ENCODE measurements at places on chromosomes 2 and 18.

DNA sequence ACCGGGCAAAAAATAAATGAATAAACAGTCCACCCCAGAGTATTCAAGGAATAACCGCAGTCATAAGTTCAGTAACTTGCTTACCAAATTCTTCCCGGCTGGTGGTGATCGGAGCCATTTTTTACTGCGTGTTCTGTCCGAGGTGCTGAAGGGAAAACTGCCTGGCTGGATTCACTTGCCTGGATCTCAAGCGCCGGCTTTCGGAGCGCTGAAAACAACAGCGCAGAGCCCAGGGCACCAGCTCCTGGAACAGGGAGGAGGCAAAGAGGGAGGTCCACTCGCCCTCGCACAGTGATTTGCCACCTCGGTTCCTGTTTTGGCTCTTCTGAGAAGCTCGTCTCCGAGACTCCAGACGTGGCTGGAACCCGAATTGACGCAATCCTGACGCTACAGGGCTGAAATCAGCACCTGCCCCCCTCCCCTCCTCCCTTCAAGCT lies at the start of gene SYT4:
Gene SYT4, minus strand, starts transcription at position 327 of the 437 bp plus-strand sequence. Its CDS starts 209 bp downstream, at position 118.
- DNase-seq, result peak; percentile 45

GRCh38 chr18:50790241-50790640 lies 29.6 kb downstream of the MRO start:
- DNase-seq, result no peak

- DNase-seq, result no peak
Measured at GRCh38 chr2:106137731-106138521, 56.2 kb downstream of the UXS1 start.

DNA sequence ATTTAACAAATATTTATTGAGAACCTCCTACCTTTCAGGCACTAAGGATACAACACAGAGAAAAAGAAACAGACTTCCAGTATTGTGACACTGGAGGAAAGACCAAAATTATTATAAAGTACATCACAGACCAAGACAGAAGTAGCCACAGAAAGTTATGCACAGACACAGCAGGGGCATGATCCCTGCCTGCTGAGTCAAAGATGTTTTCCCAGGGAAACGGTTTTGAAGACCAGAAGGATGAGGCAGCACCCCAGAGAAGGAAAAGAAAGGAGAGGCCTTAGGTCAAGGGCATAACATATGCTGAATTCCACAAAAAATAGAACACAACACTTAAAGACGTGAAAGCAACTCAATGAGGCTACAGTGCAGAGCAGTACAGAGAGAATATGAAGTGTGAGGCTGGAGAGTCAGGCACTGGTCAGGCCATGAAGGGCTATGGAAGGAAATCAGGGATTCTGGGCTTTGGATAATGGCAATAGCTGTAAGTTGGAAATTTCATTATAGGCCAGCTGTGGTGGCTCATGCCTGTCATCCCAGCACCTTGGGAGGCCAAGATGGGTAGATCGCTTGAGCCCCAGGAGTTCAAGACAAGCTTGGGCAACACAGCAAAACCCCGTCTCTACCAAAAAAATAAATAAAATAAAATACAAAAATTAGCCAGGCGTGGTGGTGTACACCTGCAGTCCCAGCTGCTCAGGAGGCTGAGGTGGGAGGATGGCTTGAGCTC lies 8.2 kb downstream of the ADAM17 start:
- DNase-seq, result no peak

GRCh38 chr2:126707941-126708340 lies 52.0 kb downstream of the GYPC start:
- no peak for DNase-seq

GRCh38 chr18:75141734-75142133 lies 67.2 kb downstream of the PTGR3 start:
- no peak for DNase-seq

DNA sequence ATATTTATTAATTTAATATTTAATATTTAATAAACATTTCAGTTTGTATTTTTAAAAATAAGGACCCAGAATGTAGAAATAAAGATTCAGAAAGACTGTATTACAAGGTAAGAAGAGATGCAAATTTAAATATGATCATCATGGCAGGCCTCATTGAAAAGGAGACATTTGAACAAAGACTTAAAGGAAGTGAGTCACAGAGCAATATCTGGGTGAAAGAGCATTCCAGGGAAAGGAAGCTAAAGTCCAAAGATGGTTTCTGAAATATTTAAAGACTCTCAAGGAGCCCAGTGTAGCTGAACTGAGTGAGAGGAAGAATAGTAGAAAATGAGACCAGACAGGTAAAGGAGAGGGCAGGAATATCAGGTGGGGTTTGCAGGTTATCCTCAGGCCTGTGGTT lies 5.9 kb downstream of the SCYGR4 start:
- DNase-seq, result no peak

Measured in SK-MEL-5 (cell line).